ENCODE measurements at places on chromosomes 1 and 21.

DNA sequence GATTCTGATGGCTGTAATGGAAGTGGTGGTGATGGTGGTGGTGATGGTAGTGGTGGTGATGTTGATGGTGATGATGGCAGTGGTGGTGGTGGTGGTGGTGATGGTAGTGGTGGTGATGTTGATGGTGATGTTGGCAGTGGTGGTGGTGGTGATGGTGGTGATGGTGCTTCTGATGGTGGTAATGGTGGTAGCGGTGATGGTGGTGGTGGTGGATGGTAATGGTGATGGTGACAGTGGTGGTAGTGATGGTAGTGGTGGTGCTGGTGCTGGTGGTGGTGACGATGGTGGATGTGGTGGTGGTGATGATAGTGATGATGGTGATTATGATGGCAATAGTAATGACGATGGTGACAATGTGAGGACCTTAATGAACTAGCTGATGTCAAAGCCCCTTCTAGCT lies 35.6 kb upstream of the LRRC3 start:
- no peak for DNase-seq

DNA sequence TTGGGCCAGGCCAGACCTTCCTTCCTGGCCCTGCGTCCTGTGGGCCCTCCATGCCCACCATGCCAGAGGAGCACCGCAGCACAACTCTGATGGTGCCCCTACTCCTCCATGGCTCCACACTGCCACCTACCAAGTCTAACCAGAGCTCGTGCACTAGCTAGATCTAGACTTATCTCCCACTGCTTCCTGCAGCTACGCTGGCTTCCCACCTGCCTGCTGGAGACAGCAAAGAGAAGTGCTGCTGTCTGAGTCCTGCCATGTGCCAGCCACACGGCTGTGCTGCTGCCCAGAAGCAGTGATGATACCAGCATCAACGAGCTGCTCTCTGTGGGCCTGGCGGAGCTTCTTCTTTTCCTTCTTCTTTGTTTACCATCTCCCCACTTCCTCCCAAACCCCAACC lies 4.5 kb downstream of the GUCA2B start:
- no peak for DNase-seq

- no peak for DNase-seq
These were observed 91.5 kb downstream of the SSBP3 start for GRCh38 chr1:54314696-54315095.

- no peak for DNase-seq
These were observed 3.0 kb downstream of the YOD1 start for GRCh38 chr1:207048041-207048440.

GRCh38 chr1:26820784-26821269 lies 5.7 kb upstream of the ZDHHC18 start:
- DNase-seq: no peak

All from RCC 7860 (cell line).